ENCODE measurements at places on chromosomes 16 and 17.

GRCh38 chr17:27755706-27756466 lies 44.4 kb downstream of the NOS2 start:
- DNase-seq = no peak

DNA sequence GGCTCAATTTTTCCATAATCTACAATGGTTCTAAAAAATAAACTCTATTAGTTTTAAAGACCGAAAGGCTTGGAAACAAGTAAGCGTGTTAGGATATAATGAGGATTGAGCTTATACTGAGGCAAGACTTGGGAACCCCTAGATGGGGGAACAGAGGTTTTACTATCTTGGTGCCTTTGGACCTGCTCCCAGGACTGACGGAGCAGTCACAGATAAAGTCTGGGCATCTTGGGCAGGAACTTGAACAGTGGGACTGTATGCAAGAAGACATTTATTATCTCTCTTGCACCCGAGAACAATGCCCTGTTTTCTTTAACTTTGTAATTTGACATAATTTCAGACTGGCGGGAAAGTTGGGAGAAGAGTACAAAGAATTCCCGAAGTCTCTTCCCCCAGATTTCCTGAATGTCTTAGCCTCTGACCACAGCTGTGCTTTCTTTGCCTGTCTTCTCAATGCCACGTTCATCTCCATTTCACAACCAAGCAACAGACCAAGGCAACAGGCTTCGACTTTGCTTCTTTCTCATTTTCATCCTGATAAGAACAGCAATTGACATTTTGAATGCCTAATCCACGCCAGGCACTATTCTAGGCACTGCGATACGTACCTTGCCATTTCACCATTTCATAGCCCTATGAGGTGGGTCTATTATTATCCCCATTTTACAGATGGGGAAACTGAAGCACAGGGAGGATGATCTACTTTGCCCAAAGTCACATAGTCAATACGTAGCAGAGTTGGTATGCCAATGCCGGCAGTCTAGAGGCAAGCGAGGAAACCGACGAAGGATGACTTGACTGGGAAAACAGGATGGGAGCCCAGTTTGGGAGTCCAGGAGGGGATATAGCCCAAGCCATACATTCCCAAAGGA lies 3.0 kb upstream of the IL4R start:
- DNase-seq = no peak

GRCh38 chr16:85724936-85725335 lies 26.0 kb downstream of the C16orf74 start:
- DNase-seq = no peak

- no peak for DNase-seq
Measured at GRCh38 chr17:67712375-67712774, 5.4 kb upstream of the NOL11 start.

DNA sequence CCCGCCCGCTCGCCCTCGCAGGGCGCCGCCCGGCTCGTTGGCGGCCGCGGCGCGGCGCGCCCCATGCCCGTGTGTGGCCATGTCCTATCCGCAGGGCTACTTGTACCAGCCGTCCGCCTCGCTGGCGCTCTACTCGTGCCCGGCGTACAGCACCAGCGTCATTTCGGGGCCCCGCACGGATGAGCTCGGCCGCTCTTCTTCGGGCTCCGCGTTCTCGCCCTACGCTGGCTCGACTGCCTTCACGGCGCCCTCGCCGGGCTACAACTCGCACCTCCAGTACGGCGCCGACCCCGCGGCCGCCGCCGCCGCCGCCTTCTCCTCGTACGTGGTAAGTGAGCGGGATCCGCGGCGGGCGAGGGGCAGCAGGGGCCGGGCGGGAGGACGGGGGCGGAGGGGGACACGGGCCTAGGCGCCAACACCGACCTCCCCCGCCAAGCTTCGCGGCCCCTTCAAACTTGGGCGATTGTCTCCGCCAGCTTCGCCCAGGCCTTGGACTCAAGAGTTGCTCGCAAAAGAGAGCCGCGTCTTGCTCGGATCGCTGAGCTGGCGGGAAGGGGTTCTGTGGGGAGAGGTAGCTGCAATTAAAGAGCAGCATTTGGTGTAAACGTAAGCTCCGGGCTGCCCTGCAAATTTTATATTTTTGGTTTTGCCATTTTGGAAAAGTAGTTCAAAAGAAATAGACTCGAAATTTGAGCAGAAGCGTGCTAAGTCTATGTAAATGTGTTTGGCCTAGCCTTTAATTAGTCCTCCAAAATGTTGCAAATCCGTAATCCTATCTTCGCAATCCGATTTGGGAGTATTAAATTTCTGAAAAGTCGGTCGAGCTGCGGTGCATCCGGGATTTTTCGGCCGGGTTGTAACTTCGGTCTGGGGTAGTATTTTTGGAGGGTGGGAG lies 702 bp downstream of the IRX5 start:
- DNase-seq = no peak

- DNase-seq = no peak
Measured at GRCh38 chr16:75081179-75081859, 35.3 kb downstream of the LDHD start.

DNA sequence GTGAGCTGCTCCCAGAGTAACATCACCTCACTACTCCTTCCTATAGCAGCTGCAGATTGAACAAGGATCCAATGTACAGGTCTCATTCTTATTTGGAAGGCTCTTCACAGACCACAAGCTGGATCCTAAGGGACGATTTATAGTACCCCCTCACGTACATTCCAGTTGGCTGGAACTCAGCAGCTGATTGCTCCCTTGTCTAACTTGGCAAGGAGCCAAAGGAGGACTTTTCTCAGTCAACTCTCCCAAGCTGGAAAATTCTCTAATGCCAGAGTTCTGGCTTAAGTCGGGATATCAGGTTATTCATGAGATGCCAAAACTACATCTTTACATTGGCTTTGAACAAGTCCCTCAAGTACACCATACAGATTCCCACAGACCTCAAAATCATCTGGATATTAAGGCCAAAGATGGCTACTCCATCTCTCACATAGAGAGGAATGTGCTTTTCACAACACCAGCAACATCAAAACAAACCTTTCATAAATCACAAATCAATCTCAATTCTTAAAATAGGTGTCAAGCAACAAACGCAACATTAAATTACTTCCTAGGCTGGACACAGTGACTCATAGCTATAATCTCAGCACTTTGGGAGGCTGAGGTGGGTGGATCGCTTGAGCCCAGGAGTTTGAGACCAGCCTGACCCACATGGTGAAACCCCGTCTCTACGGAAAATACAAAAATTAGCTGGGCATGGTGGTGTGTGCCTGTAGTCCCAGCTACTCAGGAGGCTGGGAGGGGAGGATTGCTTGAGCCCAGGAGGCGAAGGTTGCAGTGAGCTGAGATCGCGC lies 39.3 kb downstream of the SMG6 start:
- no peak for DNase-seq

DNA sequence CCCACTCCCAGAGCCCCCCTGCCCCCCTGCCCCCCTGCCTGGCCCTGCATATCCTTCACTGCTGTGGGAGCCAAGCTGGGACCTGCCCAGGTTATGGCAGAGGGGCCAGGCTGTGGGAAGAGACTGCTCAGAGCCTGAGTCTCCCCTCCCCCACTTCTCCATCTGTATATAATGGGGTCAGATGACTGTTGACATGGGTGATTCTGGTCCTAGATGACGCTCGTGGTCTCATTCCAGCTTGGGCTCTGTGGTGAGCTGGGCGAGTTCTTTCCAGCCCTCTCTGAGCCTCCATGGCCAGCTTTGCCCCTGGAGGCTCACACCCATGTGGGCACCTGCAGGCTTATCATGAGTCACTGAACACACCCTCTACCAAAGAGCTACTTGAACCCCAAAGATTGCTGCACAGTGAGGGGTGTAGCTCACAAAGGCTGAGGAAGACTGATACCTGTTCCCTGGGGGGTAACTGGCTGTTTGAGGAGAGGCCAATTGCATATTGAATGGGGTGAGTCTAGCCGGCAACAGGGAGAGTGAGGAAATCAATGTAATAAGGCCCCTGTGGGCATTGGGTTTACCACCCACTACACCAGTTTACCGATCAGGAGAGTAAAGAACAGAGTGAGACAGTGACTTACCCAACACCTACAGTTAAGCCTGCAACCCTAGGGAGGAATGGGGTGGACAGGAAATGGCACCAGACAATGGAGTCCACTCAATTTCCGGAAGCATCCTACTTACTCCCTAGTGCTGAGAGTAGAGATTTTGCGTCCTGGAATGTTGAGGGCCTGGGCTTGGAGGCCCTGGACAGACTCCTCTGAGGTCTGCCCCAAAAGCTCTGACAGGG lies 4.2 kb upstream of the SREBF1 start:
- DNase-seq = no peak

GRCh38 chr16:87463722-87464690 lies 28.8 kb downstream of the ZCCHC14 start:
- peak; percentile 45 for DNase-seq

DNA sequence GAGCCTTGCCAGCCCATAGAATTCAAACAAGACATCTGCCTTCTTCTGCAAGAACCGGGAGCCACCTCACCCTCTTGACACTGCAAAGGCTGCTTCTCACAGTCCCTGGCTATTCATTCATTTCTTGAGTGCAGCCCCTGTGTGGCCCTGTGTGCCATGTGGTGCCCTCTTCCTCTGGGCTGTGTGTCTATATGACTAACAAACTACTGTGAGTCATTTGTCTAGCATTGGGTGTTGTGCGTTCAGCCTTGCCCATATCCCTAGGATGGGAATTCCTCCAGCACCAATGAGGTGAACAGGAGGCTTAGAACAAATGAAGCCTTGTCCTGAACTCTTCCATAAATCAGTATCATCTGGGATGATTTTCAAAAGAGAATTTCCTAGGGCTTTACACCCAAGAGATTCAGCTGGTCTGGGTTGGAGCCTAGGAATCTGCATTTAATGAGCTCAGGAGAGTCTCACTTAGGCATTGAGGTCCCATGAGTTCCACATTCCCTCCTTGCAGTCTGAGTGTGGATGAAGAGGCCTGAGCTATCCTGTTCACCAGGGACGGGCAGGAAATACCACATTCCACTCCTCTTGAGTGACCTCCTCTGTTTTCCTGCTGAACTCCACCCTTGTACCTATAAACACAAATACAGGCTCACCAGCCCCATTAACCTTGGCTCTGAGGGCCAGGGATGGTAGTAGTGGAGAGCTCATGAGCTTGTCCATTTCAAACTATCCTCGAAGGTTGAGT lies 308.7 kb upstream of the N4BP1 start:
- DNase-seq = no peak

DNA sequence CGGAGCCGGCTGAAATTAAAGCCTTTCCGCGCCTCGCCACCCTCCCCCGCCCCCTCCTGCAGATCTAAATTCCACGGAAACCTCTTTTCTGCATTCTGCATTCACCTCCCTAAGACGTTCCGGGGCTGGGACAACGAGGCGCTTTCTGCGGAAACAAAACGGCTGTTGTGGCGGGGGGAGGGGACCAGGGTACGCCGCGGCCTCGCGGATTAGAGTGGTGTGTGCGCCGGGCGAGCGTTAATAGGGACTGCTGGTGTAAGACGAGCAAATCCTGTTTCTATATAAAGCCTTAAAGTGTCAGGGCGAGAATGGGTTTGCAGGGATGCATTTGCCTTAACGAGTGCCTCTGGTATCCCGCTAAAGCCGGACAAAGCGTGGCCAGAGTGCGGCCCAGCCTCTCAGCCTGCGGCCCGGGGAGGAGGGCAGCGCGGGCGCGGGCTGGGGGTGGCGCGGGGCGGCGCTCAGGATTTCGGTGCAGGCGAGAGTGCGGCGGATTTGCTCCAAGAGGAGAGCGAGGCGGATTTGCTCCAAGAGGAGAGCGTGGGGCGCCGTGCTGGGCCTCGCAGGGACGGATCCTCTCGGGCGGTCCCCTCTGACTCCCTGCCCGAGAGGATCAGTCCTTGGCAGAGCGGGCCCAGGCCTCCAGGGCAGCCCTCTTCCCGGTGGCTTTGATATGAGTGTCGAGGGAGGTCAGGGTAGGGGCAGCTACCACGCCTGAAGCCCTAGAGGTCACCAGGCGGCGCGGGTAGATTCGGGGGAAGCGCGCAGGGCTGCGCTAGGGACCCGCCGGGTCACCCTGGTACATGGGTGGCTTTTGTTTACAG lies 5.1 kb downstream of the BAHCC1 start:
- no peak for DNase-seq

DNA sequence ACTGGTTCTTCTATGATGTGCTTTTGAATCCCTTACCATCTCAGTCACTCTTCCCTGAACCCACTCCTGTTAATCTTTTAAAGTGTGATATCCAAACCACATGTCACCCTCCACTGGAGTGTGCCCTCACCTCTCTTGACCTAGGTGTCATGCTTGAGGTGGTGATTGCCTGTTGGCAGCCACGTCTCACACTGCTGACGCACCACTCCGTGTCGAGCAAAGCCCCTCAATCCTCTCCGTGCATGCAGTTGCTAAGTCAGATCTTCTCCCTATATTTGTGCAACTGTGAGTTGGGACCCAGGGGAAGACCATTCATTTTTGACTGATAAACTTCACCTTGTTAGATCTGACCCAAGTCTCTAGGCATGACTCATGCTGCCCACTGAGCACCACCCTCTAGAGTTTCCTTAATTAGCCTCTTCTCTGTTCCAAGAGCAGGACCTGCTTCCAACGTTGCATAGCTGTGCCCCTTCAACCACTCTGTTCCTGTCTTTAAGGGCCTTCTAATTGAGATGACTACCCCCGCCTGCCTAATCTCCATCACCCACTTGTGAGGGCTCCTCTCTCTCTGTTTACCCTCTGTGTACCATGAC lies 2.7 kb downstream of the MYH13 start:
- DNase-seq = no peak

DNA sequence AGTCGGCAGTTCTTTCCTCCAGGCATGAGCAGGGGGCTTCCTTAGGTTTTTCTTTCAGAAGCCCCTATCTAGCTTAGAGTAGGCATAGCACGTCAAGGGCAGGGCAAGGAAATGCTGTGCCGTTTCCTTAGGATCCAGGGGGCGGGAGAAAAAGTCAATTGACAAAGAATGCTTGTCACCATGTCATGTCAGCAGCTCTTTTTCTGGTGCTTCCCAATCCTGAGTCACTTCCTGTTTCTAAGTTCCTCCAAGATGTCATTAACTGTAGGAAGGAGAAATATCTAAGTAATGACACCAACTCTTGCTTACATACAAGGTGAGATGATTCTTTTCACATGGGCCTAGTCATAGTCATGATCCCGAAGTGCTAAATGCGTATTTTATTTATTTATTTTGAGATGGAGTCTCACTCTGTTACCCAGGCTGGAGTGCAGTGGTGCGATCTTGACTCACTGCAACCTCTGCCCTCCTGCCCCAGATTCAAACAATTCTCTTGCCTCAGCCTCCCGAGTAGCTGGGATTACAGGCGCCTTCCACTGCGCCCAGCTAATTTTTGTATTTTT lies 35.2 kb downstream of the GJC1 start:
- no peak for DNase-seq

Measured in stimulated activated CD4-positive, alpha-beta T cell treated with anti-CD3 and anti-CD28 coated beads, Interleukin-1b, Interleukin-23, amount 100 ng/mL, for 48 hours (primary cell).